ENCODE measurements at places on chromosomes 5 and 9. TPM values are rescaled to one million over a fixed set of nuclear protein-coding genes. Genes with fewer than 3 reads are reported as not detected.
A peak's percentile ranks its signal among the peaks of the same experiment; 100 is the strongest.

Gene IFNA21
- total RNA-seq = not detected

Gene HSPB3
- total RNA-seq = not detected

- peak overlapping the region; percentile 10 for H3K4me3 ChIP-seq
- H3K27me3 ChIP-seq = no peaks in the 10 kb centered on the region
- peak; percentile 61 for DNase-seq
- H3K36me3 ChIP-seq = peaks cover 19% of the 10 kb centered on the region
- no peak overlapping the region for H3K27ac ChIP-seq
- H3K4me1 ChIP-seq = peaks cover 13% of the 10 kb centered on the region
Observed at GRCh38 chr5:59034498-59035186, 451.8 kb downstream of the RAB3C start.

- DNase-seq = no peak
- no peaks in the 10 kb centered on the region for H3K4me1 ChIP-seq
- H3K27me3 ChIP-seq = no peaks in the 10 kb centered on the region
- H3K27ac ChIP-seq = no peak overlapping the region
- no peaks in the 10 kb centered on the region for H3K36me3 ChIP-seq
Observed at GRCh38 chr9:84593352-84593751, 76.2 kb upstream of the NTRK2 start.

- no peaks in the 10 kb centered on the region for H3K27me3 ChIP-seq
- DNase-seq = no peak
- H3K4me3 ChIP-seq = no peak overlapping the region
- H3K27ac ChIP-seq = no peak overlapping the region
- no peaks in the 10 kb centered on the region for H3K4me1 ChIP-seq
- H3K36me3 ChIP-seq = no peaks in the 10 kb centered on the region
Observed at GRCh38 chr5:18311266-18311665, 677.0 kb downstream of the TAF11L14 start.

- H3K36me3 ChIP-seq = no peaks in the 10 kb centered on the region
- no peak overlapping the region for H3K27ac ChIP-seq
- no peak overlapping the region for H3K4me3 ChIP-seq
- no peak for DNase-seq
Observed at GRCh38 chr5:101796427-101796826, 499.7 kb downstream of the SLCO4C1 start.

Measured in CD4-positive, alpha-beta T cell (primary cell).